ENCODE measurements at places on chromosomes 5 and 9.

GRCh38 chr9:10523164-10523563 lies 89.6 kb downstream of the PTPRD start:
- no peak for DNase-seq

GRCh38 chr5:21856987-21857386 lies 996.2 kb downstream of the CDH12 start:
- DNase-seq = no peak

DNA sequence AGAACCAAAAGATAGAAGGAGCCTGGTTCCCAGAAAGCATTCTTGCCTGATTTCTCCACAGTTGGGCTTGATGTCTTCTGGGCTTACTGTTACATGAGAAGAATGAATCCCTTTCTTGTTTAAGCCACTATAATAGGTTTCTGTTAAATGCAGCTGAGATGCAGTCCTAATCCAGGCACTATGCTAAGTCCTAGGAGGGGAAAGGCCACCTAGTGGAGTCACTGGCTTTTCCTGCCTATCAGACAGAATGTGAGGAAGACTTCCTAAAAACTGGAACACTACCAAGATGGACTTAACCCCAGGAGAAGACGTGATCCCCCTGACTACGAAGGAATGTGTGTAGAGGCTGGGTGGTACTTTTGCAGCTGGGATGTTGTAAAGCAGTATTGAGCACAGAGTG lies 34.3 kb upstream of the FSD1L start:
- DNase-seq = peak; percentile 20

DNA sequence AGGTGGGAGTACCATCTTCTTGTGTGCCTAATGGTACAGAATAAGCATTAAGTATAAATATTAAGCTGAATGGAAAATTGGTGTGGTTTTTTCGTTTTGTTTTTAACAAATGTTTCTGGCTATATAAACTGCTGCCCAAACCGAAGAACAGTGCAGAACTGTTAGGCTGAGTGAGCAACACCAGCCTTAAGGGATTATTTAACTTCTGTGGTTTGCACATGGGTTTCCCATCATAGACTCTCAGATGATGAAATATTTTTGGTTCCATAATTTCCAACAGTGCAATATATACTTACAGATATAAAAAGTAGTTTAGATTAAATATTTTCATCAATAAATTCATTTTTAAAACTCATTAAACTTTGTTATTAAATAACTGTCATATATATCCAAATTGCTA lies 16.4 kb downstream of the C5orf63 start:
- no peak for DNase-seq

DNA sequence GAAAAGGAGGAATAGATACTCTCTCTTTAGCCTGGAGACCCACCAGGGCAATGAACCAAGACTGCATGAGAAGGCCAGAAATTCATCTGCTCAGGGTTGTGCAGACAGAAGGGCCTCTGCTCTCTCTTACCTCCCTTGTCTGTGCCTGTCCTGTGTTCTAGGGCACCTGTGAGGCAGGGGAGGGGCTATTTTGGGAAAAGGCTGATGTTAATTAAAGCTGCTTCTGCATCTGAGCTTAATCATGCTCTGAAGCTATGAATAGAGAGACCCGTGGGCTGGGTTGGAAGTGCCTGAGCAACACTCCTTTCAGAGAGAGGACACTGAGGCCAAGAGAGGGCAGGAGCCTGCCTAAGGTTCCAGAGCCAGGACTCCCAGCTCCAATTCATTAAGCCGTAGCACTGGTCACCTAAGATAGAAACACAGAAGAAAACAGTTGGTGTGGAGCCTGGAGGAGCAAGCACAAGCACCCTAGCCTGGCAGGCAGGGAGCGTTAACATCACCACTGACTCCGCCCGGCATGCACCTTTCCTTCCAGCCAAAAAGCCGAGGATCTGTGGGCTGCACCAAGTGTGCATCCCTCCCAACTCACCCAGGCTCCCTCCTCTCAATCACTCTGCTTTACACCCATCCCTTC lies 31.4 kb upstream of the STING1 start:
- DNase-seq = no peak

- DNase-seq = no peak
Observed at GRCh38 chr5:73912821-73913271, 286.9 kb downstream of the ARHGEF28 start.

DNA sequence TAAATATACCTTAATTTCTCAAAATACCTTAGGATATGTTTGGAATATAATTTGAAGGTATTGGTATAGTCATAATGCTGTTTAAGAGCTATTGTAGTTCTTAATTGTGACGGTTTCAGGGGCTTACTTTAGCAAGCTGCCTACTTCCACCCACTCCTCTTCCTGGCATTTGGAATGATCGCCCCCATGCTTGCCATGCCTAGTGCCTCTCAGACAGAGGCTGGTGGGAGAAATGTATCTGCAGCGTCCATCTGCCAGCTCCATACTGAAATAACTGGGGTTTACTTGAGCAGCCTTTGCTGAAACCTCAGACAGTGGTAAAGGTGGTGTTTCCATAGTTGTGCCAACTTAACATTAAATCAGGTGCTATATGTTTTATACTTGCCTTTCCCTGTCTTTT lies 52.2 kb downstream of the GABRG2 start:
- no peak for DNase-seq

- DNase-seq = no peak
Observed at GRCh38 chr9:107518037-107518807, 28.7 kb upstream of the KLF4 start.

DNA sequence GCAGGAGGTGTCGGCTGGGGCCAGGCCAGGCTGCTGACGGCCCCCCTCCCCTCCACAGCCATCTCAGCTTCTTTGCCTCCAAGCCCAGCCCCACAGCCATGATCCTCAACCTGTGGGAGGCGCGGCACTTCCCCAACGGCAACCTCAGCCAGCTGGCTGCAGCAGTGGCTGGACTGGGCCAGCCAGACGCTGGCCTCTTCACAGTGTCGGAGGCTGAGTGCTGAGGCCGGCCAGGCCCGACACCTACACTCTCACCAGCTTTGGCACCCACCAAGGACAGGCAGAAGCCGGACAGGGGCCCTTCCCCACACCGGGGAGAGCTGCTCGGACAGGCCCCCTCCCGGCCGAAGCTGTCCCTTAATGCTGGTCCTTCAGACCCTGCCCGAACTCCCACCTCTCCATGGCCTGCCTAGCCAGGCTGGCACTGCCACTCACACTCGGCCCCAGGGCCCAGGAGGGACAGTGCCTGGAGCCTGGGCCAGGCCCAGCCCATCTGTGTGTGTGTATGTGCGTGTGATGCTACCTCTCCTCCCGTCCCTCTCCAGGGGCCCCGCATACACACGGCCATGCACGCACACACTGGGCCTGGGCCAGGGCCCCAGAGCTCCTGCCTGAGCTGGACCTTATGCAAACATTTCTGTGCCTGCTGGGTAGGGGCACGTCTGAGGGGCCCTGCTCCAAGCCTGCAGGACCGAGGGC lies 19.3 kb downstream of the HK3 start:
- DNase-seq = no peak

- no peak for DNase-seq
Observed at GRCh38 chr5:150633429-150633828, 7.0 kb upstream of the SYNPO start.

GRCh38 chr5:54311176-54311677 lies 854 bp upstream of the ARL15 start:
- DNase-seq = no peak

DNA sequence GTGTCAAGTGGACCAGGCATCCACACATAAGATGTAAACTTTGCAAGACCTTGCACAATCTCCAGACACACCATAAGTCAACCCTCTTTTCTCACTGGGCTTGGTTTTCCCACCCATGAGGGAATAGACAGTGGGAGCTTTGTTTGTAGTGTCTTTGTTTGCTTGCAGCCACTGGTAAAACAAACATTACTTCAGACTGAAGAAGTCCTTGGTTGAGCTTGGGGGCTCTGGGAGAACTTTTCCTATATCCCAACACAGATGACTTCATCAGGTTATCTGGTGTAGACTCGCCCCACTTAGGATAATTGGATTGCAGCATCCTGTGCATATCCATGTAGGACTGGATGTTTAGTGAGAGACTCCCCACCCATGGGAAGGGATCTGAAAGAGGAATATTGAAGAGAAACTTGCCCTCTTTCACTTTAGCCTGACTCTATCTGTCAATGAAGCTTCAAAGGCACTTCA lies 11.5 kb upstream of the ADGRV1 start:
- no peak for DNase-seq

GRCh38 chr9:34590381-34591247 lies 1.1 kb upstream of the CNTFR start:
- DNase-seq = no peak

DNA sequence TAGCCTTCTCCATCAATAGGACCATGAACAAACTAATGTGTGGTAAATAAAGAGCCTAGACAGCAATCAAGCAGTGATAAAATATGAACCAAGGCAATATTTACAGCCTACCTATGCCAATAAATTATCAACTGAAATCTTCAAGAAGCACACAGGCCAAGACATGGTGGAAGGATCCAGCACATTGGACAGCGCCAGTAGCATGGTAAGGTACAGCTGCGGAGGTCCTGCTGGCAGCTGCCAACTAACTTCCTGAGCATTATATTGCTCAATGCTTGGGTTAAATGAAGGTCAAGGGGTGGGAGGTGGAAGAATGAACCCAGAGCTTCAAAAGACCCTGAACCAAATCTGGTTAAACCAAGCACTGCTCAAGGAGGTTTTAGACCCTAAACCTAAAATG lies 16.5 kb upstream of the SPDL1 start:
- DNase-seq = no peak

GRCh38 chr9:122348288-122348777 lies 22.5 kb upstream of the PTGS1 start:
- DNase-seq = no peak

- DNase-seq = no peak
Observed at GRCh38 chr9:135796784-135797485, 95.0 kb downstream of the KCNT1 start.

DNA sequence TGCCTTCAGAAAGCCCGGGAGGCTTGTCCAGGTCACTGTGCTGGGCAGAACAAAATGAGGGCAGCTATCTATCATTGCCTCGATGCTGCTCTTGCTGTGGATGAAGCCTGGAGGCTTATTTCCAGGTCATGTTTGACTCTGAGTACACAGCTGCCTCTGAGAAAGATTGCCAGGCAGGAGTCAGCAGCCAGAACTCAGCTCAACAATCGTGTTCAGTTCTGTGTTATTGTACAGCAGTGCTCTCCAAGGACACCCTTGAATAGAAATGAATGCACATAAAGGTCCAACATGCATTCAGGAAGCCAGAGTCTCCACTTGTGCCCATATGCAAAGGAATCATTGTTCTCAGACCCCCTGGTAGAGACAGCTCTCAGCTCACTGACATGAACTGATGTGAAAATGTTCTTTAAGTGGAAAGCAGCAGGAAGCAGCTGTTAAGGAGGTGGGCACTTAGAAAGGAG lies 61.7 kb upstream of the ZFR start:
- peak; percentile 34 for DNase-seq

GRCh38 chr5:168364750-168365550 lies 73.5 kb downstream of the WWC1 start:
- no peak for DNase-seq

- DNase-seq = no peak
Observed at GRCh38 chr9:108245331-108245730, 610.5 kb downstream of the ACTL7B start.

DNA sequence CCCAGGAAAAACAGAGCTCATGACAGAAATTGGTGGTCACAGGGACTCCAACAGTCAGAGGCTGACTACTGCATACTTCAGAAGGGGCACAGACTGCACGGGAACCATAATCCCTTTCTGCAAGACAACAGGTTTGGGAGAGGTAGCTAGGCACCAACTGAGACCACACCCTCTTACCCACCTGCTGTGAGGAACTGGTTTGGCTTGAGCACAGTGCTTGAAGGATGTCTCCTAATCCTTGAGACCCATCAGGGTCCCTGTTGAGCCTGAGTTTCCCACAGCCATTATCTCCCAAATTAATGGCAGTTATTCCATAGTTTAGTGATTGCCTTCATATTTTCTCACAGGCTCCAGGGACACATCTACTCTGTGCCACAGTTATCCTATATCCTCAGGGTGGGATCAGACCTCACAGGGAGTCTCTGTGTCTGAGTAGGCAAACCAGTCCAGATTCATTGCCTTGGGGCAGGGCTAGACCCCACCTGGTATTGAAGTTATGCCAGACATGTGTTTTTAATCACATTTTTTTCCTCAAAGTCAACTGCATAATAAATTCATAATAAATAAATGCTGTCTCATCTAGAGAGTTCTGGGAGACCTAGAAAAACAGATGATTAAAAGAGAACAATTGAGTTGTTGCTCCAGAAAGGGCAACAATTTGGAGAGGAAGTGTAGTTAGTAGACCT lies 9.3 kb upstream of the CAST start:
- DNase-seq = no peak

DNA sequence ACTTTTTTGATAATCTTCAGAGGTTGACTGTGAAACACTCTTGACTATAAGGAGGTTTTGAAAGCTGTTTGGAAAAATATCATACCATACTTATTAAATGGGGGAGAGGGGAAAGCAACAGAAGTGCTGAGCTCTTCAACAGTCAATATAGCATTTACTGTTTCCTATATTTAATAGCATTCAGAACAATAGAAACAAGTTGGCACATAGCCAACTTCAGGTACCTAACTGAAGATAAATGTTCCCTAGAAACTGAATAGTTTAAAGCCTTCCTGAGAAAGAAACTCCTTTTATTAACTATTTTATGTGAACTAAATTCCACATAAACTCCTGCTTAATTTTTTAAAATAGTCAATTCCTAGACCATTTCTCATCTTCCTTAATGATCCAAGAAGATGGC lies 26.3 kb downstream of the SLC31A1 start:
- no peak for DNase-seq

- DNase-seq = no peak
Observed at GRCh38 chr9:133275105-133276000, at the start of gene ABO. Gene ABO, minus strand, starts transcription at chr9:133275201.

GRCh38 chr9:110911659-110912418 lies 126.4 kb downstream of the LPAR1 start:
- DNase-seq = no peak

- peak; percentile 15 for DNase-seq
Observed at GRCh38 chr5:146426853-146427618, 20.1 kb upstream of the TCERG1 start.

DNA sequence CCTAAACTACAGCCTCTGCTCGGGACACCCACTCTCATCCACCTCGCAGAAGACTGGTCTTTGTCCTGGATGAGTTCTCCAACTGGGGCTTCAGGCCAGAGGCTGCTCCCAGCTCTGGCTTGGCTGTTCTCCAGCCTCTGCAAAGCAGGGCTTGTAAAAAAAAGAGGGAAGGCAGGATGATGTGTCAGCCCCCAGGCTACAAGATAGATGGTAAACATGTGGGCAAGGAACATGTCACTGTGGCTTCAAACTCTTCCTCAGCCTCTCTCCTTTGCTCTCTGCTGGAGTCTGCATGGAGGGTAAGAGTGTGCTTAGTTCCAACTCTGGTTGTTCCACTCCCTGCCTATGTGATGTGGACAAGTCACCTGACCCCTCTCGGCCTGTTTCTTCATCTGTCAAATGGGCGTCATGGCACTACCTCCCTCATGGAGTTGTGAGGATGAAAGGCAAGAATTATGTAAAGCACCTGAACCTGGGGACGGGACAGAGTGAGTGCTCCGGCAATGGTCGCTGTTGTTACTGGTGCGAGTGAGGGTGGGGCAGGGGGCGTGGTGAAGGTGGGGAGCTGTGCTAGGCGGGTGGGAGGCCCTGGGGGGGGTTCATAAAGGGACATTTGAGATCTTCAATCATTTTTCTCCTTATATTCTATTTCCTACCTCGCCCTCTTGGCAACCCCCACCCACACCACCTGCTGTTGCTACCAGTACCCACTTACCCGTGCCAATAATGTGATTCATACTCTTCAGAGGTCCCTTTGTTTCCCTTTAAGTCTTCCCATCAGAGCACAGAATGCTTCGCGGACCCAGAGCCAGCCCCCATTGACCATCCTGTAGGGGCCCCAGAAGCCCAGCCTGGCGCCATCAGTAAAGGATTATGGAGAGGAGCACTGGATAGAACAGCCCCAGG lies 6.8 kb upstream of the ZNF79 start:
- no peak for DNase-seq

Data from SHP77 (cell line).